ENCODE measurements at places on chromosomes 5 and 9.

GRCh38 chr5:177328545-177329231 is 17.0 kb upstream of the MXD3 start:
- no peak for DNase-seq

DNA sequence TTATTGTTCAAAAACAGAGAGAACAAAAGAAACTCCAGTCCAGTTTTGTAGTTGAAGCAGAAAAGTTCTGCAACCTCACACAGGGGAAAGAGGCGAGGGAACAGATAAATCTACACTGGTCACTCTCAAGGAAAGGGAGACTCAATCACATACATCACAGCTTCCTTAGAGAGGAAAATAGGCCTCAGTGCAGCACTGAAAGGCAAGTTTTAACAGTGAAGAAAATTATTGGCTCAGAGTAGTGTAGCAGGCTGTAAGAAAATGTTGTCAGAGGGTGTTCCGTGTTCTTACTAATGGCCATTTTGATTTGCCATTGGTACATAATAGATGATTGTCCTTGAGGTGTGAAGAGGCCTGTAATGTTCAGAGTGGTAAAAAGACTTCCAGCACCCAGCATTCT is 530.0 kb upstream of the CDH6 start:
- DNase-seq, result no peak

GRCh38 chr5:181189962-181190710 is 14.9 kb downstream of the TRIM7 start:
- no peak for DNase-seq

DNA sequence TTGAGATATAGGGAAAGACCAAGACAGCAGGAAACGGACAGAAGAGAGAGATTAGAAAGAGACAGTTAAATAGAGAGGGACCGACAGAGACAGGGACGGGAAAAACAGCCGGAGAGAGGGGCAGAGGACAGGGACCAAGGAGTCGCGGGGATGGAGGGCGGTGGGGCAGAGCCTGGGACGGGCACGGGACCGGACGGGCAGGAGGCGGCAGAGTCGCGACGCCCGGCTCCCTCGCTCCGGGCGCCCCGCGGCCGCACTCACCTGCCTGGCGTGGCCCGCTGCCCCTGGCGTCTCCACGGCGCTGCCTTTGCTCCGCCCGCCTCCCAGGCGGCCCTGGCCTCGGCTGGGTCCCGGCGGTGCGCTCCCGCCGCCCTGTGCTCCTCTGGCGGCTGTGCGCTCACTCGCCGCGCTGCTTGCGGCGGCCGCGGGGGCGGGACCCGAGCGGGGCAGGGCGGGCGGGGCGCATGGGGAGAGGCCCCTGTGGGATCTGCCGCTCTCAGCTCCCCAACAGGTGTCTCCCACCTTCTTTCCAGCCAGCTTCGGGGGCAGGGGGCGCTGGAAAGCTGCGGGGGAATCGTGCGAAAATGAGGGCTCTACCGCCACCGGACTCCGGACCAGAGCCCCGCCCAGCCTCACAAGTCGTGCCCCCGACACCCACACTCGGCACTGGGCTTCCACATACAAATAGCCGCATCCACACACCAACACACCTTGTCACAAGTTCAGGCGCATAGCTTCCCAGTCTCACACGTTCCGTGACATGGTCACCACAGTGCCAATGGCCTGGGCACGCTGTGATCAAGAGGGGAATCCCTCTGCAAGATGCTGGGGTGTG is at the start of gene ARID3C:
Gene ARID3C (minus strand): TSS at position 411 of the 835 bp plus-strand sequence. CDS start 1,052 bp downstream, outside the sequence.
- DNase-seq, result no peak

DNA sequence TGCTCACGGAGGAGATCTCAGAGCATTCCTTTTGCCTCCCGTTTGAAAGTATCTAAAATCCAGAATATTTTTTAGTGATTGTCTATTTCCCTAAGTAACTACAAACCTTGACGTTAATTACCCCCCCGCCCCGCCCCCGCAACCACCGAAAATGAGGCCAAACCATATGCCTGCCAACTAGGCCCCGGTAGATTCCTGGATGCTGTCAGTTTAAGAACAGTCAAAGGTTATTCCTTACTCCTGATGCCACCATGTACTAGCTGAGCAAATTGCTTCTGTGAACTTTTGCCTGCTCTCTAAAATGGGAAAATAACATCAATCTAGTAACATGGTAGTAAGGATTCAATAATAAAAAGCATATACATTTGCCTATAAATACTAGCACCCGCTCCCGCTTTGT is 244.8 kb downstream of the SAXO1 start:
- DNase-seq, result no peak

Measured in GM12891 (cell line).